ENCODE measurements at places on chromosomes 16 and 17.

DNA sequence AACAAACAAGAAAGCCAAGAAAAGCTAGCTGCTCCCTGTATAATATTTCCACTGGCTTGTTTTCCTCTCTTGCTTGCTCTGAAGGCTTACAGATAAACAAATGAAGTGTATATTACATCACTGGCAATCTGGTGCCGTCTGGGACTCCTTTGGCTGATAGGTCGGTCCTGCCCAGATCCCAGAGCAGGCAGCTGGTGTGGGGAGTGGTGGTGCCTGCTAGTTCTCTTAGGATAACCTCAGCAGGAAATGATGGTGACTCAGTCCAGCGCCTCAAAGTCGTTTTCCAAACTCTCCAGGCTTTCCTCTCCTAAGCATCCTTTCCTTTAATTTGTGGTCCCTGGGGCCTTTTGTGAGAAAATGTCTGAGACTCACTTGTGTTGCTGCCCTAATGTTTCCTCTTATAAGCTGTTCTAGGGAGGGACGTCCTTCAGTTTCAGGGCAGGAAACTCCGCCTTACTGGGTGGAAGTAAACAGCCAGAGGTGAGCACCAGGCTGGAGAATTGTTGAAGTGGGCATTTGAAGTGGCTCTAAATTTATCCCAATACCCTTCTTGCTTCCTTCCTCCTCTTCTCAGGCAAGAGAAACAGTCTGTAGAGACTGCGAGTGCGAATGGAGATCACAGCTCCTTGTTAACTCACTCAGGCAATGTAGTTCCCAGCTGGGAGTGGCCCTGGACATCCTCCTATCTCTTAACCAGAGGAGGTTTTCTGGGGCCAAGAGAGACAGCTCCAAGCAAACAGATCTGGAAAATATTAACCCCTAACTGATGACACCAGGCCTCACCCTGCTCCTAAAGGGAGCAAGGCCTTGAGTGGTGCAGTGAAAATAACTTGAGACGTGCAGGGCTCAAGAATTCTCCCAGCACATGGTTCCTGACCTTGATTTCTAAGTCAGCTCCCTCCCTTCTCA lies 34.9 kb downstream of the CD300LF start:
- DNase-seq: no peak

DNA sequence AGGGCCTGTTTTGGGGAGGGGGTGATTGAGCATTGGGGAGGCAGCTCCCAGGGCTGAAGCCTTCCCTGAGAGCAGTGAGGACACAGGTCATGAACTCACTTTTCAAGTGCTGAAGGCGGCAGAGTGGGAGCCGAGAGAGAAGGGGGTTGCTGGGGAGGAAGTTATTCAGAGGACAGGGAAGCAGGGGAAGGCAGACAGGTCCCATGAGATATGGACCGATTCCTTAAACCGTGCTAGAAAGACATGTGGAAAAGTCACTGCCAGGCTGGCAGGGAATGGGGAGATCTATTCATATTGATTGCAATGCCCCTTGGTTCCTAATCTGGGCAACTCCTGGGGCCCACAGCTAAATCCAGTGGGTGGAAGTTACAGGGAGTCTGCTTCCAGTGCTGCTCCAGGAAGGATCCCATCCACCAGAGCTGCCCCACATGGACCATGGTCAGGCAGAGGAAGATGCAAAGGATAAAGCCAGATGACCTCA lies 1.1 kb downstream of the CCL4 start:
- no peak for DNase-seq

DNA sequence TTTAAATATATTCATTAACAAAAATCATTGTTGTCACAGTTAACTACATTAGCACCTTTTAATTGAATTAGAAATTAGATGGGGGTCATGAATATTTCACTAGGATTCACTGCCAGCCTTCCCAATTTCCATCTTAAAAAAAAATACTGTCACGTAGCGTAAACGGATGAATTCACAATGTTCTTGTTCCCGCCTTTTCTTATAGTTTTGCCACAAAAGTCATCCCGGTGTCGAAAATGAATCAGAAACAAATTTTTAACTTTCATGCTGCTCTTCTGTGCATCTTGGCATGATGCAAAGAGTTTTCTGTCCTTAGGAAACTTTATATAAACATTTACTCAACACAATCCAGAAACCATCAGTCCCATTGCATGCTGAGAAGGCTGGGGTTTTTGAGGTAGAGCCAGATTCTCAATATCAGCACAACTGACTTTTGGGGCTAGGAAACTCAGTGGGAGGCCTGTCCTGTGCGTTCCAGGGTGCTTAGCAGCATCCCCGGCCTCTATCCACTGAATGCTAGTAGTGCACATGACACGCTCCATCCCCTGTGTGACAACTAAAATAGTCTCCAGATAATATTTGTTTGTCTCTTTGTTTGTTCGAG lies 252.9 kb upstream of the XYLT1 start:
- no peak for DNase-seq

GRCh38 chr17:79955167-79955549 lies 80.5 kb downstream of the TBC1D16 start:
- DNase-seq: no peak

DNA sequence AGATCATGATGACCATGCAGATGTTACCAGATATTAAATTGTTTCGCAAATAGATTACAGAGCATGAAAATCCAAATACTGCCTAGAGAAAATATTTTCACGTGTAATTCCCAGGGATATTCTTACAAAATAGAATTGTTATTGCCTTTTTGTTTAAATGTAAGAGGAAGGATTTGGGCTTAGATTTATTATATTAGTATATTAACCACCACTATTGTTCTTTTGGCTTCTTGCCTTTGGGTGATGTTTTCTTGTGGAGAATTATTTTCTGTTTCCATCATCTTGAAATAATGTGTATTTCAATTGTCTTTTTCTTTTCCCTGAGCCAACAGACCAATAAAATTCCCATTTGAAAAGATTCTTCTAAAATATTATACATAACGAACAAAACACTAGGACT lies 109.7 kb upstream of the NUDT7 start:
- no peak for DNase-seq

GRCh38 chr16:78199325-78200022 lies 100.0 kb downstream of the WWOX start:
- no peak for DNase-seq

GRCh38 chr16:69293401-69293800 lies 17.7 kb upstream of the VPS4A start:
- no peak for DNase-seq

DNA sequence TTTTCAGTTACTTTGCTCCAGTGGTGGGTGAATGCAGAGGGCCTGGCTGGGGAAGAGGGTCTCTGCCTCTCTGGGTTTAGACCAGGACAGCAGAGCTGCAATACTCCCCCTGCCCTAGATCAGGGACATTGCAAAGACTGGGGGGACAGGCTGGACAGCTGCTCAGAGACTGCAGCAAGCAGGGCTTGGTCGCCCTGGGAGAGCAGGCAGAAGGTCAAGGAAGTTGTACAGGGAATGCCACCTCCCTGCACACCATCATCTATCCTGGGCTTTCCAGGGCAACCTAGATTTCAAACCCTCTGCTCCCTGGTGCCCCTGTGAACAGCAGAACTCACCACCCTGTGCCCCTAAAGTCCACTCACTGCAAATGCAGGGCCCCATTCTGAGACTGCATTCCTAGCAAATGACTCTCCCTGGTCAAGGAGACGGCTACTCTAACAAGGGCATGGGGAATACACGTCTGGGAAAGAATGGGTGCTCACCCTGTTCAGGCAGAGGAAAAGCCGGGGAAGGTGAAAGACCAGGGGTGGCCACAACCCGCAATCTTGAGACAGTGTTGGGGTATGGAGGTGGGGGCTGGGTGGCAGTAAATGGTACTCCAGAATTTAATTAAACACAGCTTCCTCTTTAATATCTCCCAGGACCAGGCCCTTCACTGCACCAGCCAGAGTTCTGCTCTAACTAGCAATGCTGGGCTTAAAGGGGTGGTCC lies 1.0 kb downstream of the KIFC3 start:
- no peak for DNase-seq

GRCh38 chr17:65495122-65496055 lies 66.1 kb downstream of the AXIN2 start:
- no peak for DNase-seq

DNA sequence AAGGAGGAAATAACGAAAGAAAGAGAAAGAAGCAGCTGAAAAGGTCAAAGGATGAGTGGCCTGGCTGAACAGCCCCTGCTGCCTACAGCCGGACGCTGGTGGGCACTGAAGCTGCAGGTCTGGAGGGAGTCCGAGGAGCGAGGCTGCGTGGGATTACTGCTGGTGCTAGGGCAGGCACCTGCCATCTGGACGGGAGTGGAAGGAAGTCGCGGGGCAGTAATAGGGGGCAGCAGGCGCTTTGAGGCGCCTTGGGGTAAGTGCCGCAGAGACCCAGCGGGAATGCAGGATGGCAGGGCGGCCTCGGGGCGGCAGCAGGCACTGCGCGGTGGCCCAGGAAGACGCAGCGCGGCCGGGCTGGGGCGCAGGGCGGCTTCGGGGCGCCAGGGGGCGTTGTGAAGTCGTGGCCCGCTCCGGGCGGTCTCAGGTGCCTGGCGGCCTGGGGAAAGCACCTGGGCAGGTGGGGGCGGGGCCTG lies 303 bp upstream of the SCNN1G start:
- peak; percentile 14 for DNase-seq

DNA sequence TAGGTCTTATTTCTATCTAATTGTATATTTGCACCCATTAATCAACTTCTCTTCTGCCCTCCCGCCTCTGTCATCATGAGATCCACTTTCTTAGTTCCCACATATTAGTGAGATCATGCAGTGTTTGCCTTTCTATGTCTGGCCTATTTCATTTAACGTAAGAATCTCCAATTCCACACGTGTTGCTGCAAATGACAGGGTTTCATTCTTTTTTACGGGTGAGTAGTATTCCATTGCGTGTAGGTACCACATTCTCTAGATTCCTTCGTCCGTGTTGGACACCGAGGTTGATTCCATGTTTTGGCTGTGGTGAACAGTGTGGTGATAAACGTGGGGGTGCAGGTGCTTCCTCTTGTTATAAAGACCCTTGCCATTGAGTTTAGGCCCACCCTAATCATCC lies 64.7 kb upstream of the GSE1 start:
- DNase-seq: no peak

GRCh38 chr17:44768505-44769142 lies 9.8 kb downstream of the ADAM11 start:
- DNase-seq: no peak

GRCh38 chr16:7382521-7382920 lies 49.9 kb downstream of the RBFOX1 start:
- DNase-seq: no peak

- no peak for DNase-seq
Observed at GRCh38 chr17:30333503-30334360, at the start of gene TMIGD1. TSS of gene TMIGD1 (minus strand) at chr17:30334057. CDS start at chr17:30332133, 1,924 bp downstream.

- no peak for DNase-seq
Observed at GRCh38 chr17:78806451-78806850, 24.4 kb upstream of the CYTH1 start.

DNA sequence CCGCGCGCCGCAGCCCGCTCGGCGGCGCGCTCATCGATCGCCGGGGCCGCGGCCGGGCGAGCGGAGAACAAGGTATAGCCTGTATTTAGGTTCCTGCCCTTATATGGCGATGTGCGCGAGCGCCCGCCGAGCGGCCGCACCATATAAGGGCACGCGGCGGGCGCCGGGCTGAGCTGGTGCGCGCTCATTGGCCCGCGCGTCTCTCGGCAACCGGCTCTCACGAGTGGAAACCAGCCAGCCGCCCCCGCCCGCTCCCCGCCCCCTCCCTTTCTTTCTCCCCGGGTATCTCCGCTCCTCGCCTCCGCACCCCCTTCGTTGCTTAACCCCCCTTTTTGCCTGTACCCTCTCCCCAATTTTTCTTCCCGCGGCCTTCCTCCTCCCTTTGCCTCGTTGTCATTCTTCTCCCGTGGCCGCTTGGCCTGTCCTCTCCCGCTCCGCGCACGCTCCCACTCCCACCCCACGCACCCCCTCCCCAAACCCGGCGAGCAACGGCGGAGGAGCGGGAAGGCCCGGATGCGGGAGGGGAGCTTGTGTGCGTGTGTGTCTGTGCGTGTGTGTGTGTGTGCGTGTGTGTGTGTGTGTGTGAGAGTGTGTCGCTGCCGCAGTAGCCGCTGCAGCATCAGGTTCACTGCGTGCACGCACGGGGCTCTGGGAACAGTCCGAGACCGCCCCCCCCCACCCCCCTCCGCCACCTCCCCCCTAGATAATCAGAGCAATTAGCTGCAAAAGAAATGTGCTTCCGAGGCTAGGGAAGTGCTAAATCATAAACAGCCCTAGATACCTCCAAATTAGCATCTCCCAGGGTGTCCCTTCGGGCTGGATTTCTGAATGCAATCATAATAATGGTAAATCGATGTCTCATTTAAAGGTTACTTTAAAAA lies 13.5 kb upstream of the CBX8 start:
- peak; percentile 40 for DNase-seq

- no peak for DNase-seq
Observed at GRCh38 chr16:2090777-2091546, 43.2 kb downstream of the TSC2 start.

- no peak for DNase-seq
Observed at GRCh38 chr16:634996-635395, 1.1 kb downstream of the METTL26 start.

GRCh38 chr17:40542558-40543411 lies 22.5 kb downstream of the CCR7 start:
- no peak for DNase-seq

- DNase-seq: no peak
Observed at GRCh38 chr16:17657045-17657444, 186.3 kb upstream of the XYLT1 start.

All from activated CD8-positive, alpha-beta memory T cell treated with anti-CD3 and anti-CD28 coated beads for 1 hour (primary cell).